ENCODE measurements at places on chromosomes 6 and 20.

DNA sequence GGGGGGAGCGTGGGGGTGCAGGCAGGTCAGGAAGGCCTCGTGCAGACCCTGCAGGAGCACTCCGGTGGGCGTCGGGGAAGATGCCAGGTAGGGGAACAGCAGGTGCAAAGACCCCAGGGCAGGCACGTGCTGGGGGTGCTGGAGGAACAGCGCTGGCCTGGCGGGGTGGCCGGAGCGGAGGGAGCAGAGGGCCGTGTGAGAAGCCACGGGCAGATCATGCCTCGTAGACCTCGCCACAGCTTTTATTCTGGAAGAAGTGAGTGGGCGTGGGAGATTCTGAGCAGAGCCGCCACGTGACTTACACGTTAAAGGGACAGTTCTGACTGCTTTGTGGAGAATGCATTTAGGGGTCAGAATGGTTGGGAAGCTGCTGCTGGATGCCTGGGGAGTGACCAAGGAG lies 9.3 kb downstream of the NTSR1 start:
- no peak for DNase-seq

DNA sequence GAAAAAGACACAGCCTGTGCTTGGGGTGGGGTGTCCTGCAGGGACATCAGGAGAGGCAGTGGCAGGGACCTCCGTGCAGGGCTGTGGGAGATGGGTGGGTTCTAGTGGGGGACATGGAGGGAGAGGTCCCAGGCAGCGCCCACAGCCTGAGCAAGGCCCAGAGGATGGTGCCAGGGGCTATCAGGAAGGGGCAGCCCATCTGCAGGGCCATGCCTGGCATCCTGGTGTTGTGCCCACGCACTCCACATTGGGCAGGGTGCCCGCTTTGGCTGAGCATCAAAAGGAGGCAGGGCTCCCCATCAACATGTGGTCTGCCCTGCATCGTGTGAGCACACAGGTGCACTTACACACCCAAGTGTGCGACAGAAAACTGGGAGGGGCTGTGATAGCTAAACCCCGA lies 184.3 kb upstream of the SNX9 start:
- no peak for DNase-seq

GRCh38 chr6:2579241-2579761 lies 171.4 kb downstream of the MYLK4 start:
- no peak for DNase-seq

DNA sequence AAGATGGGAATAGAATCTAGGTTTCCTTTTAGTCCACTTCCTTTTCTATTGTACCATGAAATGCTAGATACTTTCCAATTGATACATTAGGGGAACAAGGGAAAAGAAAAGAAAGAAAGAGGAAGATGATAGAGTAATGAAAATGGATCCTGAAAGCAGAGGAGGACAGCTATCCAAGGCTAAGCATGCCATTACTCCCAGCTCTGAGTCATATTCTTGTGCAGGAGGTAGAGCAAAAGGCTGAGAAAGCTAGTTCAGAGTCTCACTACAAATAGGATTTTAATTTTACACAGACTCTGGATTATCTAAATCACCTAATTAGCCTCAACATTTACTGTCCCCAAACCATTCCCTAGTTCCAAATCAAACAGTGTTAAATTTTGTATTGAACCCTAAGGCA lies 23.6 kb downstream of the RWDD2A start:
- DNase-seq: no peak

GRCh38 chr6:17281497-17282481 lies 628 bp downstream of the RBM24 start:
- no peak for DNase-seq

Measured in A549 (cell line).